Muscle of leg (tissue), 16 donors: ENCODE measurements at places on chromosomes 13 and 19. TPM values are rescaled to one million over a fixed set of nuclear protein-coding genes. Genes with fewer than 3 reads are reported as not detected.

DNA sequence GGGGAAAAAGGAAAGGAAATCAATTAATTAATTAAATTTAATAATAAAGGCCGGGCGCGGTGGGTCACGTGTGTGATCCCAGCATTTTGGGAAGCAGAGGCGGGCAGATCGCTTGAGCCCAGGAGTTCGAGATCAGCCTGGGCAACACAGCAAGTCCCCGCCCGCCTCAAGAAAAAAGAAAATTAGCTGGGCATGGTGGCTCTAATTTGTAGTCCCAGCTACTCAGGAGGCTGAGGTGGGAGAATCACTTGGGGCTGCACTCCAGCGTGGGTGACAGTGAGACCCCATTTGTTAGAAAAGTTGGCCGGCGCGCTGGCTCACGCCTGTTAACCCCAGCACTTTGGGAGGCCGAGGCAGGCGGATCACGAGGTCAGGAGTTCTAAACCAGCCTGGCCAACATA, 733 bp upstream of the CD320 start:
- H3K27me3 ChIP-seq: peaks cover 3% of the 10 kb centered on the region
- no peak for DNase-seq
- H3K36me3 ChIP-seq: peaks cover 47% of the 10 kb centered on the region
- peaks cover 38% of the 10 kb centered on the region for H3K4me1 ChIP-seq
- peak overlapping the region; percentile 51 for H3K4me3 ChIP-seq

DNA sequence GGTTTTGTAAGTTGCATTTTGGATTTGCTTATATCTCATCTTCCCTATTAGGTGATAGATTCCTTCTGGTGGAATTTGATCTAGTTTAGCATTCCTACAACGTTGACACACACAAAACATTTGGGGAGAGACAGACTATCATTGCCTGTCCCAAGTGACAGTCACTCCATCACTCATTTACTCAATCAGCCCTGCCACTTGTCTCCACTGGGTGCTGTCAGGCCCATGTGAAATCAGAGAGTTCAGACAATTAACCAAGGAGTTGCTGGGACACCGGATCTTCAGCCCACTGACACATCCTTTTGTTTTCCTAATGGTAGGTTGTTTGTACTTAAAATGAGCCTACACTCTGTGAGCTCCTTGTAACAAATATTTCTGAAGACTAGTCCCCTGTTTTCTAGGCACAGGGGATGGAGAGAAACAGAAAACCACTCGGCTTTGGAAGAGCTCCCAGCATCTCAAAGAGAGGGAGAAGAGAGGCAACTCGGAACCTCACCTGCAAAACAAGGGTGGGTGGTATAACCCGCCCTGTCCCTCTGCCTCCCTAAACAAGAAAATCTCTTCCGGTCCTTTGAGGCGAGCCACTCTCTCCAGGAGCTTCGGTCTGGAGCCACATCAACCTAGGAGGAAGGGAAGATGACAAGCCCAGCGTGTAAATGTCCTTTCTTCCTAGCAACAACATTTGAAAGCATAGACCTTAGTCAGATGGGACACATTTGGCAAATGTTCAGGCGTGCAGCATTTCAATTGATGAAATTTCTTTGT, 440.9 kb upstream of the KLF12 start:
- peak overlapping the region; percentile 50 for H3K4me3 ChIP-seq
- peaks cover 12% of the 10 kb centered on the region for H3K4me1 ChIP-seq
- H3K27ac ChIP-seq: peak overlapping the region; percentile 87
- H3K36me3 ChIP-seq: no peaks in the 10 kb centered on the region

The SIGLEC10 gene
- polyA plus RNA-seq: 1.1 TPM

The RNF225 gene
- not detected for polyA plus RNA-seq

DNA sequence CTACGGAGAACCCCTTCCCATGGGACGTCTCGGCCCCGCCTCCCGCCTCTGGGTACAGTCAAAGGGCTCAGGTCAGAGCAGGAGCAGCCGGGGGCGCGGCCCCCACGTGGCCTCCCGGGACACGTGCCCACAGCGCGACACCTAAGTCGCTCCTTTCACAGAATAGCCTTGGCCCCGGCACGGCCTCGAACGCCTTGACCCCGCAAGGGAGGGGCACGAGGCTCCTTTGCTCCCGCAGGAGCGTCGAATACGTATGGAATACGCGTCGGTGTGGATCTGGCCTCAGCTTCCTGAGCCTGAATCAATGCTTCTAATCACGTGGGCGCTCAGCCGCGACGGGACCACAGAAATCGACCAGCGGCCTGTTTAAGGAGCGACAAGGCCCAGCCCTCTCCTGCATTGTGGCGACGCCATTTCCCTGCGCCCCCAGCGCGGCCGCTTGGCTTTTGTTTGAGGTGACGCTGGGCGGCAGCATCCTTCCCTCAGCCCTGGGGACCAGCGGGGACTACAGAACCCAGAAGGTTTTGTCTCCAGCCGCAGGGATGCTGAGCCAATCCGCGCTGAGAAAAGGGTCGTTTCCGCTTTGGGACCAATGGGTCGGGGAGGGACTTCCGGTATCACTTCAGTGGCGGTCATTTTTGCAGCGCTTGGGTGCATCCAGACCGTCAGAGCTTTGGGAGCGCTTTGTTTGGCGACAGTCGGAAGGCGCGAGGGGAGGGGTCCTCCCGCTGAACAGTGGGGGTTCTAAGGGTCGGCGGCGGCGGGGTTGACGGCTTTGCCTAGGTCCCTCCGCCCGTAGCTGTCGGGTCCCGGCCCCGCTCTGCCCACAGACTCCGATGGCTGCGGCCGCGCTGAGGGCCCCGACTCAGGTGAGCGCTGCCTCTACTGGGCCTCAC, at the start of gene ZIK1:
ZIK1 (plus strand) TSS at position 625 of the 896 bp plus-strand sequence; CDS start at position 837, 212 bp downstream.
- DNase-seq: peak; percentile 98
- peak within 1 kb of the TSS; percentile 71 for H3K4me3 ChIP-seq
- peaks cover 15% of the 10 kb centered on the region for H3K4me1 ChIP-seq
- H3K27me3 ChIP-seq: peaks cover 3% of the 10 kb centered on the region
- peaks cover 24% of the 10 kb centered on the region for H3K36me3 ChIP-seq

GRCh38 chr13:43009506-43009905, 13.9 kb upstream of the DNAJC15 start:
- no peaks in the 10 kb centered on the region for H3K36me3 ChIP-seq
- no peak overlapping the region for H3K27ac ChIP-seq
- no peaks in the 10 kb centered on the region for H3K4me1 ChIP-seq
- H3K4me3 ChIP-seq: no peak overlapping the region

DNA sequence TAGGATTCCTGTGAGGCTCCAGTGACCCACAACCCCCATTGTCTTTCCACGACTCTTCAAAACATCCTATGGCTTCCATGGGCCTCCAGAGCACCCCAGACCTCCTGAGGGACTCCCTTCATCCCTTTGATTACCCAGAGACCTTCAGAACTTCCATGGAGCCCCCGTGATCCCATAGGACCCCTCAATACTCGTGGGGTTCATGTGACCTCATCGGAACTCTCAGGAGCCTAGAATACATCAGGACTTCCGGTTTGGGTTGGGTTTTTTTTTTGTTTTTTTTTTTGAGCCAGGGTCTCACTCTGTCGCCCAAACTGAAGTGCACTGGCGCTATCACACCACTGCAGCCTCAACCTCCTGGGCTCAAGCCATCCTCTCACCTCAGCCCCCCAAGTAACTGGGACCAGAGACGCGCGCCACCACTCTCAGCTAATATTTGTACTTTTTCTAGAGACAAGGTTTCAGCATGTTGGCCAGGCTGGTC, 774 bp downstream of the ALDH16A1 start:
- H3K4me1 ChIP-seq: peaks cover 32% of the 10 kb centered on the region
- H3K27me3 ChIP-seq: no peaks in the 10 kb centered on the region
- peak overlapping the region; percentile 98 for H3K27ac ChIP-seq
- no peak for DNase-seq
- H3K4me3 ChIP-seq: peak overlapping the region; percentile 74
- H3K36me3 ChIP-seq: peaks cover 15% of the 10 kb centered on the region

GRCh38 chr19:57803594-57804325, 11.0 kb downstream of the ZNF552 start:
- peak; percentile 58 for DNase-seq
- peaks cover 3% of the 10 kb centered on the region for H3K4me1 ChIP-seq
- no peaks in the 10 kb centered on the region for H3K27me3 ChIP-seq

- H3K27me3 ChIP-seq: no peaks in the 10 kb centered on the region
- H3K27ac ChIP-seq: no peak overlapping the region
- H3K36me3 ChIP-seq: peaks cover 47% of the 10 kb centered on the region
- no peak overlapping the region for H3K4me3 ChIP-seq
- no peak for DNase-seq
- no peaks in the 10 kb centered on the region for H3K4me1 ChIP-seq
These were observed 13.6 kb downstream of the ZSWIM4 start for GRCh38 chr19:13808856-13809255.

The ZNF837 gene
- polyA plus RNA-seq: 1.7 TPM

GRCh38 chr19:29397748-29398147, 128.0 kb upstream of the VSTM2B start:
- no peak overlapping the region for H3K4me3 ChIP-seq
- DNase-seq: no peak
- H3K36me3 ChIP-seq: no peaks in the 10 kb centered on the region
- peaks cover 30% of the 10 kb centered on the region for H3K4me1 ChIP-seq
- H3K27ac ChIP-seq: no peak overlapping the region

GRCh38 chr19:55284405-55285058, 735 bp downstream of the BRSK1 start:
- H3K4me1 ChIP-seq: peaks cover 19% of the 10 kb centered on the region
- no peaks in the 10 kb centered on the region for H3K27me3 ChIP-seq
- H3K27ac ChIP-seq: peak overlapping the region; percentile 71
- no peak for DNase-seq

DNA sequence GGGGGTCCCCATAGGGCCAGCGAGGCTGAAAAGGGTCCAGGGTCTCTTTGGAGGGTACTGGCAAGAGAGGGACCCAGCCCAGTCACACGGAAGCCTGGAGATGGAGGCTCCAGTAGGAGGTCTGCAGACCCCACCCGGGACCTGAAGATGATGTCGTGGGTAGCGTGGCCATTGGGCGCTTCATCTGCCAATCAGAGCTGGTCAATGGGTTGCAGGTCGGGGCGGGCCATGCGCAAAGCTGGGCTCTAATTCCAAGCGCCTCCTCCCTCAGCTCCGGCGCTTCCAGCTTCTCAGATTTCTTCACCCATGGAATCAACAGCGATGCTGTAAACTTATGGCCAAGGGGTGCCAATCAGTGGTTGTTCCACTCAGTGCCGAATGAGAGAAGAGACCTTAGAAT, 10.9 kb downstream of the SIGLEC12 start:
- H3K27ac ChIP-seq: no peak overlapping the region
- no peaks in the 10 kb centered on the region for H3K4me1 ChIP-seq
- DNase-seq: no peak
- no peak overlapping the region for H3K4me3 ChIP-seq
- no peaks in the 10 kb centered on the region for H3K36me3 ChIP-seq
- no peaks in the 10 kb centered on the region for H3K27me3 ChIP-seq

- H3K36me3 ChIP-seq: no peaks in the 10 kb centered on the region
- H3K27me3 ChIP-seq: no peaks in the 10 kb centered on the region
- no peak overlapping the region for H3K27ac ChIP-seq
- H3K4me3 ChIP-seq: no peak overlapping the region
- no peak for DNase-seq
- H3K4me1 ChIP-seq: no peaks in the 10 kb centered on the region
These were observed 25.3 kb upstream of the FBXO27 start for GRCh38 chr19:39057615-39058014.

The SBK2 gene
- 4.9 TPM for polyA plus RNA-seq

The SRRM5 gene
- polyA plus RNA-seq: 0.23 TPM

GRCh38 chr19:40305403-40305802, 20.3 kb upstream of the AKT2 start:
- H3K27me3 ChIP-seq: no peaks in the 10 kb centered on the region
- no peaks in the 10 kb centered on the region for H3K36me3 ChIP-seq
- H3K4me1 ChIP-seq: no peaks in the 10 kb centered on the region
- H3K27ac ChIP-seq: no peak overlapping the region
- peak; percentile 93 for DNase-seq

DNA sequence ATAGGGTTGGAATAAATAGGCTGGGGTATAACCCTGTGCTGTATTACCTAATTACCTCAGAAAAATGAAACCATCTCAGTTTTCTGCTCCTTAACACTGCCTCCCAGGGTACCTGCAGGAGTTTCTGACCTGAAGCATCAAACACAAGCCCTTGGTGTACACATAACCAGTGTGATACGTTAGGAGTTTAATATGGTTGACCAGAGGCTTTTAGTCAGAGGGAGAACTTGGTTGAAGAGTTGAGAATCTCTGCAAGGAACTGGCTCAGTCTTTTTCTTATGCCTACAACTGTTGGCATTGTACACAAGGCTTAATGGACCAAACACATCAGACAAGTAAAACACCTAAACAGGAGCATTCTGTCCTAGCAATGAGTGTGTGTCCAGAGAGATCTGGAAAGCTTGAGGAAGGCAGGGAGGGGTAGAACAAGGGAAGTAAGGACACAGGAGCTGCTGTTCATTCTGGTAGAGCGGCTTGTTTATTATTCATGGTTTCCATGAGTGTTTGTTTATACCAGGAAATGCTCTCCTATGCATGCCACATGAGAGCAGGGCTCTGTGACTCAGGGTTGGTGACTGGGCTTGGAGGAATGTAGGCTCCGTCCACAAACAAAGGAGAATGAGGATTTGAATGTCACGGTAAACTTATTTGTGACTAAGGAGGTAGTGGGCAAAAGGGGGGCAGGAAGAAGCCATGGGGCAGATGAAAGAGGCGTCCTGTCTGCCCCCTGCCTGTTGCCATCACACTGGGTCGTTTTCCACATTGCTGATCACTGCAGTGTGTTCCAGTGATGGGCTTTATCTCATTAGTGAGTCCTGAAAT, 11.9 kb upstream of the SPATA13 start:
- DNase-seq: peak; percentile 31
- H3K27me3 ChIP-seq: no peaks in the 10 kb centered on the region
- H3K4me1 ChIP-seq: no peaks in the 10 kb centered on the region
- H3K27ac ChIP-seq: no peak overlapping the region
- H3K36me3 ChIP-seq: no peaks in the 10 kb centered on the region

GRCh38 chr19:14496834-14497227, 904 bp upstream of the GIPC1 start:
- H3K4me3 ChIP-seq: no peak overlapping the region
- peaks cover 26% of the 10 kb centered on the region for H3K4me1 ChIP-seq
- H3K27ac ChIP-seq: peak overlapping the region; percentile 79
- no peaks in the 10 kb centered on the region for H3K27me3 ChIP-seq
- H3K36me3 ChIP-seq: peaks cover 10% of the 10 kb centered on the region

The ECSIT gene
- polyA plus RNA-seq: 51.4 TPM

GRCh38 chr19:51327066-51328001, 14.6 kb downstream of the VSIG10L start:
- peaks cover 7% of the 10 kb centered on the region for H3K4me1 ChIP-seq
- H3K4me3 ChIP-seq: peak overlapping the region; percentile 5
- H3K27me3 ChIP-seq: peaks cover 46% of the 10 kb centered on the region
- no peak overlapping the region for H3K27ac ChIP-seq

DNA sequence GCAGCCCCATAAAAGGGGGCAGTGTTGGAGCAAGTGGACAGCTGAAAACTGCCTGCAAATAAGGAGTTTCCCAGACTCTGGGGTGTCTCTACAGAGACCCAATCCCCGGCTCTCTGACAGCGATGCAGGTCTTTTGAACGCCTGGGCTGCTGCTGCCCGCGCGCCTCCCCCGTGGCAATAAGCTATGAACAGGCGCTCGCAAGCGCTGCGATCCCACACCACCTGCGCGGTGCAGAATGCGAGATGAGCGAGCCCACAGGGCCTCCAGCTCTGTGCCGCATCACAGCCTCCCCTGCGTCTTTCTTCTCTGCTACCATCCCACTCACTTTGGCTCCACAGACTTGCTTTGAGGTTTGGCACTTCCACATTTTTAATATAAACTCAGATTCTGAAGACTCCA, 62.3 kb downstream of the KCTD15 start:
- no peaks in the 10 kb centered on the region for H3K36me3 ChIP-seq
- no peak for DNase-seq
- H3K27ac ChIP-seq: no peak overlapping the region

The TUBA3C gene
- not detected for polyA plus RNA-seq
